ENCODE measurements at places on chromosomes 7 and 10.

DNA sequence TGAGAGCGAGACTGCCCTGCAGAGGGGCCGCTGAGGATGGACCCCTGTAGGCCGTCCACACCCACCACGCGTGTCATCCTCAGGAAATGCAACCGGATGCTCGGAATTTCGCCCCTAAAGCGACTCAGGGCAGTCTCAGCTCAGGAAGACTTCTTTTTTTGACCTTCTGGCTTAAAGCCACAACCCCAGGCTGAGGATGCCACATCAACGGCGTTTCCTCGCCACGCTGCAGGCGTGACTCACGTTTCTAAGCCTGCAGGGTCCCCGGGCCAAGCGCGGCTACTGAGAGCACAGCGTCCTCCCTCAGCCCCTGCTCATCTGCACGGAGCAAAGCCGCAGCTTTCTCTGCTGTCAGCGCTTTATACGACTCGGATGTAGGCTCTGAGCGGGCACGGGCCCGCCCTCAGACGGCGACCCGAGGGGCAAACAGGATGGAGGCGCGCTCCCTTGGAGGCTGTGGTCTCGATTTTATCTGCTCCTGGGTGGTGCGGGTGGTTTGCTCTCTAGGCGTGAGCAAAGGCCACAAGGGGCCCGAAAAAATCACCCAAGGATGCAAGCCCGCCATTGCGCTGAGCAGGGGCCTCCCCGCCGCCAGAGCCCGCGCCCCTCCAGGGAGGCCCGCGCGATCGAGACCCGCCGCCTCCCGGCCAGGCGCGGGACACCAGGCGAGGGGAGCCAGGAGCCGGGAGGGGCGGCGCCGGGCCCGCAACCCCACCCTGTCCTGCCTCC lies 726 bp upstream of the INSIG1 start:
- peak; percentile 36 for DNase-seq

DNA sequence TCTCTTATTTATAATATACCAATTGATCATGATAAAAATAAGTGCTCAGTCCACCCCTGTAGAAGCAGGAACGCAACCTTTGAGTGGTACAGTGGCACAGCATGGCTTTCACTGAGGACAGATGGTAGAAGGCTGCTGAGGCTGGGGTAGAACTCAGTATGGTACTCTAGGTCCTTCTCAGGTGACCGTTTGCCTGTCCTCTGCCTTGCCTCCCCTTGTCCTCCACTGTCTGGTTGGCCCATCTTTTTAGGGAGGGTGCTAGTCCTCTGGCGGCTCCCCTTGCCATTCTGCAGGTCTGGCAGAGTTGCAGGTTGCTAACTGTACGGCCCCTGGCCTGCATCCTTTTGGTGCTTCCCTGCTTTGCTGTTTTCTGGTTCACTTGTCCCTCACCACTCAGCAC lies 27.3 kb downstream of the SLC18A2 start:
- DNase-seq: no peak

DNA sequence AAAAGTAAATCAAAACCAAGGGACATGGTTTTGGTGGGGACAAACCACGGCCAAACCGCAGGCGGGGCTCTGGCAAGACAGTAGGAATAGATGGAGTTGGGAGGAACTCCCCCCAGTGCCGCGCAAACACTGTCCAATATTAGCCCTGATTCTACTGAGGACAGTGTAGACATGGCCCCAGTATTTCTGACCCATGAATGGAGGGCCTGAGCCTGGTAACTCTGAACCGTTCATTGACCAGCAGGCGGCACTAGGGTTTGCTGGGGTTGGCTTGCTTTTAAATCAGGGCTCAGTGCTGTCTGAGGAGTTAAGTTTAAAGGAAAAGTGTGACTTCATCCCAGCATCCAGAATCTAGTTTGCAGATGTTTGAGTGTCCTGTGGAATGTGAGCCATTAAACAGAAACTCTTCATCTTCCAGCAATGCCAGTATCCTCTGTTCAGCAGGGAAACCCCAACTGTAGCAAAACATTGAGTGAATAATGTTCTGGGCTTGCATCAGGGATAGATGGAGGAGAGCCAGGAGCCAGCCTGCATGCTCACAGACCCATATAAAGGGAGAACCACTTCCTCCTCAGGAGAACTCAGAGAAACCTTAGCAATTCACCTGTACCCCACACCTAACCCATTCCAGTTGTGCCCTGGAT lies 147.4 kb upstream of the PRSS58 start:
- no peak for DNase-seq

- no peak for DNase-seq
These were observed 264.8 kb downstream of the PTPRN2 start for GRCh38 chr7:158322616-158323530.

- DNase-seq: no peak
These were observed 712.2 kb upstream of the GALNT17 start for GRCh38 chr7:70419526-70420380.

- DNase-seq: no peak
These were observed 167.2 kb downstream of the CALN1 start for GRCh38 chr7:72244826-72245398.

- DNase-seq: no peak
These were observed 12.4 kb upstream of the PTPN12 start for GRCh38 chr7:77524731-77525130.

GRCh38 chr7:101273206-101273605 lies 28.3 kb upstream of the FIS1 start:
- DNase-seq: no peak

DNA sequence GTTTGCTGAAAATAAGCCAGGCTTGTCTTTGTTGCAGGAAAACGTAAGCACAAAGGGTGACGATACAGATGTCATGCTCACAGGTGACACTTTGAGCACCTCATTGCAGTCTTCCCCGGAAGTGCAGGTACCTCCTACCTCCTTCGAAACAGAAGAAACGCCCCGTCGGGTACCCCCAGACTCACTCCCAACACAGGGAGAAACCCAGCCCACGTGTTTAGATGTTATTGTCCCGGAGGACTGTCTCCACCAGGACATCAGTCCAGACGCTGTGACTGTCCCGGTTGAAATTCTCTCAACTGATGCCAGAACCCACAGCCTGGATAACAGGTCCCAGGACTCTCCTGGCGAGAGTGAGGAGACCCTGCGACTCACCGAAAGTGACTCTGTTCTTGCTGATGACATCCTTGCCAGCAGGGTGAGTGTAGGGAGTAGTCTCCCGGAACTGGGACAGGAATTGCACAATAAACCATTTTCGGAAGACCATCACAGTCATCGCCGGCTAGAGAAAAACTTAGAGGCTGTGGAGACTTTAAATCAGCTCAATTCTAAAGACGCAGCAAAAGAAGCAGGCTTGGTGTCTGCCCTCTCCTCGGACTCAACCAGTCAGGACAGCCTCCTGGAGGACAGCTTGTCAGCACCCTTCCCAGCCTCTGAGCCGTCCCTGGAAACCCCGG lies 18.3 kb upstream of the BHLHA15 start:
- DNase-seq: no peak

DNA sequence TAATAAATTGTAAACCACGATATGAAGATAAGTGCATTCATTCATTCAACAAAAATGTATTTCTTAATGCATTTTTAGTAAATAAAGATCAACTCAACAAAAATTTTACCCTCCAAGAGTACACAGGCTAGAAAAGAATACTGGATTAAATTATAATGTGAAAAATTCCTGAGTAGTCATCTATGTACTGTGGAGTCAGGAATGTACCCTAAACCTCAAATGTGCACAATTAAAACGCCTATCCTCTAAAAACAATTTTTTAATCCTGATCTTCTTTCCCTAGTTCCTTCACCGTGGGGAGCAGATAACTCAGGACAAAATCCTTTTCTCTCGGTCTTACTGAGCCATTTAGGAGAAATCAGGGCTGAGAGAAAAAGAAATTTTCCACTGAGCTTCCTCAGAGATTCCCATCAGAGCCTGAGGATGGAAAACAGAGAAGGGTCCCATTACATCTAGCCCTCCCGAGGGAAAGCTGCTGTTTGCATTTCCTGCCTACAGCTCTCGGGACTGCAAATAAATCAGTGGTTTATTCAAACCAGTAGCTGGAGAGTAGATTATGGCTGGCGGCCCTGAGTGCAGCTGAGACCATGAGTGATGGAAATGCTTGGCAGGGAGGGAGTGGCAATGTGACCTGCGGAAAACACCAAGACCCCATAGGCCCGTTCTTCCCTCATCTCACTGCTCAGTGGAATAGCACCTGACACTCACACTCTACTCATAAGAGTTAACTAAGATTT lies 7.4 kb downstream of the TAS2R40 start:
- no peak for DNase-seq

- no peak for DNase-seq
These were observed 60.2 kb downstream of the PRKAG2 start for GRCh38 chr7:151816562-151817314.

DNA sequence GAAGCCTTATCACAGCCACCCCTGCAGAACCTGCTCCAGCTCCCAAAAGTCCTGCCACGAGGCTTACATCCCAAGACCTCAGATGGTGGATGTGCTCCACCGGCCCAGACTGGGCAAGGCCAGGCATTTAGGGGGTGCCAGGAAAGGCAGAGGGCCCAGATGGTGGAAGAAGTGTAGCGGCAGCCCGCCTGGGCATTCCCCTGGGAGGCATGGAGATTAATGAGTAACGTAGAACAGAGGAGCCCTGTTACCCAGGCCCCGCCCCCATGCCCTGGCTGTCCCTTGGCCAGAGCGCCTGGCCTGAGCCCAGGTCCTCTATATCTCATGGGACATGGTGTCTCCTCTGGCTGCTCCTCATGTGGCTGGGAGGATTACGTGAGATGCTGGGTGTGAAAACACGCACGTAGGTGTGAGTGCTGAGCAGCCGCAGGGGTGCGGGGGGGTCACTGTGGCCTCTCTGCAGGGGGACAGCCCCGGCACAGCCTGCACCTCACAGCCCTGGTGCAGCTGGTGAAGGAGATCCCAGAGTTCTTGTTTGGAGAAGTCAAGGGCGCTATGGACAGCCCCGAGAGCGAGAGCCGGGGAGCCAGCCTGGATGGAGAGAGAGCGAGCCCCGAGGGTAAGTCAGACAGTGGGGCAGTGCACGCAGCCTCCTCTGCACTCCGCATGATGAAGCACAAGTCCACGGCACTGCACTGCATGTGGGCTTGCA lies 52.9 kb downstream of the ZNF467 start:
- DNase-seq: no peak

- DNase-seq: no peak
These were observed 233.8 kb upstream of the PRKCQ start for GRCh38 chr10:6813856-6814255.

- no peak for DNase-seq
These were observed 39.4 kb upstream of the ARHGAP21 start for GRCh38 chr10:24762966-24763623.

- DNase-seq: no peak
These were observed 539.3 kb upstream of the TEX47 start for GRCh38 chr7:89334797-89335196.

DNA sequence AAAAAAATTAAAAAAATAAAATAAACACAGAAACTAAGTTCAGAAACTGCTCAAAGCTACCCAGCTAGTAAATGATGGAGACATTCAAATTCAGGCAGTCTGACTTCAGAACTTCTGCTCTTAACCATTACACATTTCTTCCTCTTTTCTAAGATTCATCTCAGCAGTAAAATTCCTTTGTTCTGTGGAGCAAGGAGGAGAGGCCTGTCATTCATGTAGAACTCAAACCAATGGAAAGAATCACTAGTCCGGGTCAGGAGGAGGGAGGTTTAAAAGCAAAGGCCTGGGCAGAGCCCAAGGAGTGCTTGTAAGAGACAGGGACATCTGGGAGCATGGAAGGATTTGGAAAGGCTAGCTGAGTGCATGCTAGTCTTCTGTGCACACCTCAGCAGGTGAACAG lies 37.9 kb upstream of the DNAJB12 start:
- DNase-seq: no peak

- no peak for DNase-seq
These were observed 142.1 kb downstream of the GRID1 start for GRCh38 chr10:86224354-86225102.

- no peak for DNase-seq
These were observed 2.6 kb downstream of the ZC3HAV1 start for GRCh38 chr7:139106959-139107358.

DNA sequence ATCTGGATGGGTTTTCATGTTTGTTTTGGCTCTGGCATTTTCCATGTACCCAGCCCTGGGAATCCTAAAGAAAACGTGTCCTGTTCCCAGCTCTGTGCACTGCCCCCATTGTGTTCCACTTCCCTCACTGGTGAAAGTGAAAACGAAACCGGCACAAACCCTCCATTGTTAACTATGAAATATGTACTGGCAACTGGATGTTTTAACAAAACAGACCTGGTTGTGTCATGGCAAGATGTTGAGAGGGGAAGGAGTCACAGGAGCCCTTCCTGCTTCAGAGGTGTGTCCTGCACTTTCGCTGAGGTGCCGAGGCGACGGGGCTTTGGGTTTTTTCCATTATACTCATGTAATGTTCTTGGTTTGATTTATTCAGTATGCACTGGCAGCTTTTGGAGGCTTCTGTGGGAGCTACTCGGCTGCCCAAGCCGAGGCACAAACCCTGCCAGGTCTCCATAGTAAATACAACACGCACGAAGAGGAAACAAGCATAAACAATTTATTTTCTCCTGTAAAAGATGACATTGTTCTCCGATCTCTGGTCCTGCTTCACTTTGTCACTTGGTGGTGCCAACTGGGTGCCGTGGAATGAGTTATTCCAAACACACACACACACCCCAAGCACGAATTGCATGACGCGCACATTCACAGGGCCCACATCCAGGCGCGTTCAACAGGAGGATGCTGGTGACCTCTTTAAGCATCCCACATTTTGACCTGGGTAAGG lies 118.2 kb downstream of the CDK6 start:
- DNase-seq: no peak

GRCh38 chr10:60537697-60538096 lies 148.0 kb upstream of the ANK3 start:
- no peak for DNase-seq

DNA sequence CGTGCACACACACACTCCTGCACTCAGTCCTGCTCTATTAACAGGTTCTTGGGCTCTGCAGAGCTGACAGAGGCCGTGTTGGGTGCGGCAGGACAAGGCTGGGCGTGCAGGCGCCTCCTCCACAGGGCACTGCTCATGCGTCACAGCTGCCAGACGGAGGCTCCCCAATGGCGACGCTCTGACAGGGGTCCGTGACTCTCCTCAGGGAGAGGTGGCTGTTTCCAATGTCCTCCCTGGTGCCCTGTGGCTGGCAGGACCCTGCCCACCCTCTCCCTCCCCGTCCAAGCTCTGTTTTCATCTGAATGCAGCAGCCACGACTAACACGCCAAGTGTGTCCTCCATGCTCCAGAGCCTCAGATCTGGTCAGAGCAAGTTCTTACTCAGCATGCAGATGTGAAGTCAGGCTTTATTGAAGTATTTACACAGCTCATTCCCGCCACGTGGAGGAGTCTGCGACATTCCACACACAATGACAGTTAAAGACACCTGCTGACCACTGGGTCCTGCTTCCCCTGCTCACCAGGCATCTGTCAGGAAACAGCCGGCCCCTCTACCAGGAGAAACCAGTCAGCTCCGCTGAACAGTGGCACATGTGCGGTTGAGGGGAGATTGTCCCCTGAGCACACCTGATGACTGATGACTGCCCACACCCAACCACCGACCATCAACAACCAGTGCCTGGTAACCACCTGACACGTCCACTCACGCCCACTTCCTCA lies 116.7 kb downstream of the VIPR2 start:
- peak; percentile 60 for DNase-seq
